CD8-positive, alpha-beta memory T cell (primary cell): ENCODE measurements at places on chromosomes 12 and 14.

- DNase-seq: no peak
Observed at GRCh38 chr14:42163136-42163535, 556.5 kb downstream of the LRFN5 start.

GRCh38 chr12:68482014-68482413 is 128.7 kb upstream of the RAP1B start:
- DNase-seq: no peak

- DNase-seq: no peak
Observed at GRCh38 chr12:56321027-56321426, 5.2 kb upstream of the CNPY2 start.

DNA sequence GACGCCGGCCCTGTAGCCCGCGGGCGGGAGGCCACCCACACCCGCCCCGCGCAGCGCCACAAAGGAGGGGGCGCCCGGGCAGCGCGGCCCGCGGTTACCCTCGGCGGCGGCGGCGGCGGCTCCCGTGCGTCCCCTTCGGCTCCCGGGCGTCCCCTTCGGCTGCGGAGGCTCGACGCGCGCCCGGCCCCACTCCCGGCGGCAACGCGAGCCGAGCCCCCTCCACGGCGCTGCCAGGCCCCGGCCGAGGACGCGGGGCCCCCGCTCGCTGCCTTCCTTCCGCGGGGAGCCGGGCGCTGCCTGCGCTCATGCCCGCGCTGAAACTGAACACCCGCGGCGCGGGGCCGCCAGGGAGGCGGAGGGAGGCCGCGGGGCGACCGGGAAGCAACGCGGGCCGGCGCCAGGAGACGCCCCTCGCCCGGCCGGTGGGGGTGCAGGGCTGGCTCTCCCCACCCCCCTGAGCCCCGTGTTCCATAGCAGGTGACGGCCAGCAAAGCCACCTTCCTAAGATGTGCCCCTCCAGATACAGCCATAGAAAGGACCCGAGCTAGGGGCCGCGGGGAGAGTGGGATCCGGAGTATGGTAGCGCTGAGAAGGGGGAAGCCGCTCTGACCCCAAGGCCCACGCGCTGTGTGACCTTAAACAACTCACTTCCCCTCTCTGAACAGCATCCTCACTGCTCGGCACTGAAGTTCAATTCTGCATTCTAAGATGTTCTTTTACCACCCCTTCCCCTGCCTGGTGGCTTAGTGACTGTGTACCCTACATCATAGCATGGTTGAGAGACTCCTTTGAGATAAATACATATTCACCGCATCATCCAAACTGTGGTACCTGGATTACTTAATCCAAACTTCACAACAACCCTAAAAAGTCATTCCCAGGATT is 42.8 kb downstream of the KDM2B start:
- peak; percentile 40 for DNase-seq

DNA sequence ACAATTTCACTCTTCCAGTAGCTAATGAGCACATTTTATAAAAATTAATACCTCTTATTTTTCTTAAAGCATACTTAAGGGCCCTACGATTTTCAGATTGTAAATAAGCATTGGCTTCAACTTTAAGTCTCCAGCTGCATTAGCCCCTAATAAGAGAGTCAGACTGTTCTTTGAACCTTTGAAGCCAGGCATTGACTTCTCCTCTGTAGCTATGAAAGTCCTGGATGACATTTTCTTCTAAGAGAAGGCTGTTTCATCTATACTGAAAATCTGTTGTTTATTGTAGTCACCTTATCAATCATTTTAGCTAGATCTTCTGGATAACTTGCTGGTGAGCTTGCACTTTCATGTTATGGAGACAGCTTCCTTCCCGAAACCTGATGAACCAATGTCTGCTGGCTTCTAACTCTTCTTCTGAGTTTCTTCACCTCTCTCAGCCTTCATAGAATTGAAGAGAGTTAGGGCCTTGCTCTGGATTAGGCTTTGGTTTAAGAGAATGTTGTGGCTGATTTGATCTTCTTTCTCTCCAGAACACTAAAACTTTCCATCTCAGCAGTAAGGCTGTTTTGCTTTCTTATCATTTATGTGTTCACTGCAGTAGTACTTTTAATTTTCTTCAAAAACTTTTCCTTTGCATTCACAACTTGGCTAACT is 377.1 kb upstream of the RGS6 start:
- DNase-seq: no peak

- DNase-seq: no peak
Observed at GRCh38 chr12:83265808-83266207, 579.1 kb downstream of the TMTC2 start.

- no peak for DNase-seq
Observed at GRCh38 chr12:29402437-29402836, 21.5 kb upstream of the ERGIC2 start.

- DNase-seq: no peak
Observed at GRCh38 chr14:49942090-49942489, 49.2 kb downstream of the ARF6 start.

DNA sequence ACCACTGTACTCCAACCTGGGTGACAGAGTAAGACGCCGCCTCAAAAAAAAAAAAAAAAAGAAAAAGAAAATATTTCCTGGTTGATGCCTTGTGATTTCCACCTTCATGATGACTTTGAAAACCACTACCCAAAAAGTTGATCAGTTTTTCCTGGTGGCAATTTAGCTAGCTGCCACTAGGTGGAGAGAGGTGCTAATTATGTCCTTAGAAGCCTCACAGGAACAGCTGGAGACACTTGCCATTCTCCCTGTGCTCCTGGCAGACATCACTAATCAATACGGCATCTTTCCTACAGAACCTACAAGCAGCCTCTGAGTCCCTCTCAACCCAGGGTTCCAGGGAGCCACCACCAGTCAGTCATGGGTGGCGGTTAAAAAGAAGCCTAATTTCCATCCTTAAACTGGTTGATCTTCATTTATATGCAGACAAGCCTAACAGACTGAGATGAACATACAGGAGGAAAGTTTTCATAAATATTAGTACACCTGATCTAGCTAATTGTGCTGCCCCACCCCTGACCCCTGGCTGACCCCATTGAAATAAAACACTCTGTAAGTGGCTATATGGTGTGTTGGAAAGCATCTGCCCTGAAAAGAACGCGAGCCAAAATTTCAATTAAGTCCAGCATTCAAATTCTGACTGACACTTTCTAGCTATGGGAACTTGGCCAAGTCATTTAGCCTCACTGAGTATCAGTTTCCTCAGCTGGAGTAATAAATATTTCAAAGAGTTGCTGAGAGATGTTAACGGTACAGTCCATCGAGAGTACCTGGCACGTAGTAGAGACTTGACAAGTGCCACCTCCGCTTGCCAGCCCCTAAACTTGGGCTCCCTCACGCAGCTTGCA is 6.2 kb upstream of the OAS1 start:
- peak; percentile 18 for DNase-seq

GRCh38 chr14:30532264-30532663 is 26.7 kb upstream of the G2E3 start:
- DNase-seq: no peak

- DNase-seq: no peak
Observed at GRCh38 chr14:87049950-87050349, 943.0 kb downstream of the GALC start.

DNA sequence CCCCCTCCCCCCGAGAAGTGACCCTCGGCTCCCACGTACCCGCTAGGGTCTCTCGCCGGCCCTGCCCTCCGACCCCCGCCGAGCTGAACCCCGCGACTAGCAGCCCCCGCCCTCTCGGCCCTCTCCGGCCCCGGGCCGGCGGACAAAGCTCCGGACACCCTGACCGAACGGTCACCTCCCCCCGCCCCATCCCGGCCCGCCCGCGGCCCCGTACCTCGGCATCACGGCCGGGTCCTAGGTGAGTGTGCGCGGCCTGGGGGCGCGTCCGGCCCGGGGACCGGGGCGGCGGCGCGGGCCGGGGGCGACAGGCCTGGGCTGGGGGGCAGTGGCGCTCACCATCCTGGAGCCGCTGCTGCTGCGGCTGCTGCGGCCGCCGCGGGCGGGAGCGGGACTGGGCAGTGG is at the start of gene FIGNL2:
Gene FIGNL2, minus strand, starts transcription at position 393 of the 402 bp plus-strand sequence. CDS start 26,305 bp downstream, outside the sequence.
- DNase-seq: no peak

DNA sequence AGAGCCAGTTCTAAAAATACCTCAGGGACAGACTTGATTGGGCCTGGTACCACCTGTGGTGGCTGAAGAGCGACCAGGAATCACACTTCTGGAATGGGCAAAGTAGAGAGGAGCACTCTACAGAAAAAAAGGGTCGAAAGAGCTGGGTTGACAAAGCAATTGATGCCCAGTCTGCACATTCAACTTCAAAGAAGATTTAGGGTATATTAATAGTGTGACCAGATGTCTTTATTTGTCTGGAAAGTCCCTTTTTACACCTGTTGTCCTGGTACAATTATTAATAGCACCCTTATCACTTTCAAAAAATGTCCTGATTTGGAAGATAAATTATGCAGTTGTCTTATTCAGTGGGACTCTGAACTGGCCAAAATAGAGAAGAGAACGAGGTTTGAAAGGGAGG is 137.5 kb downstream of the DYRK2 start:
- DNase-seq: no peak

- DNase-seq: no peak
Observed at GRCh38 chr12:119728444-119728745, 60.5 kb downstream of the PRKAB1 start.

GRCh38 chr14:93011650-93012325 is 88.8 kb downstream of the CHGA start:
- no peak for DNase-seq

GRCh38 chr12:131610181-131610580 is 100.7 kb upstream of the SFSWAP start:
- no peak for DNase-seq

DNA sequence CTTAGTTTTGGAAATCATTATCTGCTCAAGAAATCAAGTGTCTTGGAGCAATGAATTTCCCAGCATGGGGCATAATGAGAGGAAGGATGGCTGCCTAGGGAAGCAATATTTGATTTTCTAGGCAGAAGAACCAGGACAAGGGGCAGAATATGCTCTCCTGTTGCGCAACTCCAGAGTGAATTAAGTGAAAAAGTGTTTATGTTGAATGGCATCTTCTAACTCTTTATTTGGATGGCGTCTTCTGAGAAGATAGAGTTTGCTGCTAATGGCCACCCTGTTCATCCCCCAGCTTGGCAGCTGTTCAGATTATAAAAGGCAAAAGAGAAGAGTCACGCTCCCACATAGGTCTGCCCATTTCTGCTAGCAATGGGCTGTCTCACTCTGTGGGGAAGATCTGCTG is 1278.1 kb downstream of the AACS start:
- no peak for DNase-seq

DNA sequence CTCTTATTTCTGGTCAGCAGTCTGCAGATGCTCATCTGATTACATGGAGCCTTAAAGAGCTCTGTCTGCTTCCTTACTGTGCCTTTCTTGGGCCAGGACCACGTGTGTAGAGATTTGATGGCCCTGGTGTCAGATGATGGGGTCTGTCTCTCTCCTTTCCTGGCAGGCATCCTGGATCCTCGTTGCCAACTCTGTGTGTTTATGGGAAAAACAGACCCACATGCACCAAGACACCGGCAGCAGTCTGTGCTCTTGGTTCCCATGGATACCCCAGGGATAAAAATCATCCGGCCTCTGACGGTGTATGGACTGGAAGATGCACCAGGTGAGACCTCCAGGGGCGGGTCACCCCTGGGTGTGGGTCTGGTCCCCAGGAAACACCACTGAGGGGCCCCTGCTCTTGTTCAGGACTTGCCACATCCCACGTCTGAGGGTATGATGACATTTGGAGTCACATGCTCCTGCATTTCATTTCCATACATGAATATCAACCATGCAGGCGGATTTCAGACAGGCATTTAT is 18.5 kb upstream of the ALDH2 start:
- no peak for DNase-seq

- no peak for DNase-seq
Observed at GRCh38 chr12:67705394-67706370, 57.1 kb downstream of the DYRK2 start.

GRCh38 chr12:615620-616019 is 47.6 kb downstream of the NINJ2 start:
- DNase-seq: no peak

- DNase-seq: peak; percentile 42
Observed at GRCh38 chr12:459430-460258, at the start of gene B4GALNT3. B4GALNT3 (plus strand) TSS chr12:459939; CDS start chr12:460377, 438 bp downstream.

GRCh38 chr12:102371165-102371564 is 109.2 kb downstream of the IGF1 start:
- DNase-seq: no peak
